Prostate gland (tissue), 2 donors: ENCODE measurements at places on chromosomes 4 and X. TPM values are rescaled to one million over a fixed set of nuclear protein-coding genes. Genes with fewer than 3 reads are reported as not detected.

DNA sequence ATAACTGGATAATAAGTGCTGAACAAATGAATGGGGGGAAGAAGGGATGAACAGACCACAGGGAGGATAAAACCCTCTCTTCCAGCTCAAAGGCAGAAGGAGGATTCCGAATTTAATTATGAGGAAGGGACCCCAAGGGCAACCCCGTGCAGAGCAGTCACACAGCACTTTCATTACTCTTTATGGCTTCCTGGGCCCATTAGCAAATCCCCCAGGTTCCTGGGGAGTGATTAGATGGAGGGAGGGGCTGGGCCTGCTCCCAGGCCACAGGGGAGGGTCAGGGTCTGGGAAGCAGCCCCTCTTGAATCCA is 67.1 kb downstream of the PPP2R2C start:
- no peaks in the 10 kb centered on the region for H3K4me1 ChIP-seq
- H3K36me3 ChIP-seq = no peaks in the 10 kb centered on the region
- H3K27ac ChIP-seq = no peak overlapping the region
- no peak overlapping the region for H3K4me3 ChIP-seq
- DNase-seq = no peak

GRCh38 chrX:130604882-130605281 is 203.1 kb downstream of the RBMX2 start:
- H3K4me3 ChIP-seq = no peak overlapping the region
- H3K36me3 ChIP-seq = no peaks in the 10 kb centered on the region
- H3K27me3 ChIP-seq = no peaks in the 10 kb centered on the region

DNA sequence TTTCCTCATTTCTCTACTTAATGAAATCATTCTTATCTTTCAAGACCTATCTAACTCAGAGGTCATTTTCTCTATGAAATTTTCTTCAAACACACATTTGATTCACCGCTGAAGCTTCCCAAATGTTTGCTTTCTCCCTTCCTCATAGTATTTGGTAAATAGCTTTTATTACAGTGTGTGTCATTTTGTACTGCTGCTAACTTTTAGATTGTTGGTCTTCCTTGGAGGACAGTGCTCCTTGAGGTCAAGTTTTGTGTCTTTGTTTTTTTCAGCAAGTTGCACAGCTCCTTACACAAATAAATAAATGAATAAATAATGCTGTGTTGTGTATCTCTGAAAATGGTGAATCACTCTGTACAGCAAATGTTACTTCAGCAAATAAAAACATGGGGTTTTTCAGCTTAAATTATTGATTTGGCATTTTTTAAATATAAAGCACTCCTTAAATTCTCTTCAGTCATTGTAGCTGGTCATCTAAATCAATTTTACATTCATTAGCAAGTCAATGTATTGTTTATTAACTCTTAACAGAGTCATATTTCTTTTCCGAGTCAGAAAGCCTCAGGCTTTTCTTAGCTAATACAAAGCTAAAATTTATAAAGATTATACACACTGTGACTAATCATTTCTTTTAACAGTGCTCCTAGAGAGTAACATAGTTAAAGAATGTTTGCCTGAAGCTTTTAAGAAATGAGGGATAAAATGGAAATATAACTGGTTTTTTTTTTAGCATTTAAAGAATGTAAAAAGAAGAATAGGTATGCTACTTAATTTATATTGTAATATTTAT is 30.1 kb upstream of the MAD2L1 start:
- H3K4me1 ChIP-seq = no peaks in the 10 kb centered on the region
- H3K36me3 ChIP-seq = no peaks in the 10 kb centered on the region
- no peaks in the 10 kb centered on the region for H3K27me3 ChIP-seq
- DNase-seq = no peak

The AKAP14 gene
- not detected for total RNA-seq

DNA sequence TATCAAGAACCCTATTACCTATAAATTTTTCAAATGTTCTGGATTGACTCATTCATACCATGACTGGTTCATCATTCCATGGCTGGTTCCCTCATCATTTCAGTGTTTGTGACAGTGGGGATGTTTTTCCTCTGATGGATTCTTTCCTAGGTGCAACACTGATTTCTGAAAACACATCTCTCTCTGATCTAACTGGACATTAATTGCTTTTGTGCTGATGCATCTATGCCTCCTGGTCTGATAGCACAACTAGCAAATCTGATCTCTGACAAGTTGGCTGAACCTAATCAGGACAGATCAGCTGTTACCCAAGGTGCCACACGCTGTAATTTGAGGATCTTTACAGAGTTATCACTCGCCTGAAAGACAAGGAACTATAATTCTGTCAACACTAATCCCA is 140.2 kb downstream of the LDB2 start:
- H3K4me1 ChIP-seq = no peaks in the 10 kb centered on the region
- H3K4me3 ChIP-seq = no peak overlapping the region
- H3K36me3 ChIP-seq = no peaks in the 10 kb centered on the region
- no peak for DNase-seq

DNA sequence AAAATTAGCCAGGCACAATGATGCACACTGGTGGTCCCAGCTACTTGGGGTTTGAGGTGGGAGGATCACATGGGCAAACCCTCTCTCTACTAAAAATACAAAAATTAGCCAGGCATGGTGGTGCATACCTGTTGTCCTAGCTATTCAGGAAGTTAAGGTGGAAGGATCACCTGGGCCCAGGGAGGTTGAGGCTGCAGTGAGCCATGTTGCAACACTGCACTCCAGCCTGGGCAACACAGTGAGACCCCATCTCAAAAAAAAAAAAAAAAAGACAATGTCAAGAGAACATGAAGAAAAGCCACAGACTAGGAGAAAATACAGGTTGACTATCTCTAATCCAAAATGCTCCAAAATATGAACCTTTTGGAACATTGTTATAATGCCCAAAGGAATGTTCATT is 153.8 kb downstream of the NEK1 start:
- DNase-seq = no peak
- no peak overlapping the region for H3K4me3 ChIP-seq
- no peaks in the 10 kb centered on the region for H3K27me3 ChIP-seq
- H3K4me1 ChIP-seq = no peaks in the 10 kb centered on the region

- DNase-seq = no peak
- no peaks in the 10 kb centered on the region for H3K36me3 ChIP-seq
- H3K27me3 ChIP-seq = peaks cover 4% of the 10 kb centered on the region
- no peaks in the 10 kb centered on the region for H3K4me1 ChIP-seq
Measured at GRCh38 chr4:8655411-8656184, 63.0 kb downstream of the CPZ start.

GRCh38 chrX:48737940-48738339 is 23.6 kb upstream of the GLOD5 start:
- H3K27me3 ChIP-seq = no peaks in the 10 kb centered on the region
- H3K27ac ChIP-seq = peak overlapping the region; percentile 84
- DNase-seq = no peak
- peak overlapping the region; percentile 47 for H3K4me3 ChIP-seq
- H3K4me1 ChIP-seq = no peaks in the 10 kb centered on the region

DNA sequence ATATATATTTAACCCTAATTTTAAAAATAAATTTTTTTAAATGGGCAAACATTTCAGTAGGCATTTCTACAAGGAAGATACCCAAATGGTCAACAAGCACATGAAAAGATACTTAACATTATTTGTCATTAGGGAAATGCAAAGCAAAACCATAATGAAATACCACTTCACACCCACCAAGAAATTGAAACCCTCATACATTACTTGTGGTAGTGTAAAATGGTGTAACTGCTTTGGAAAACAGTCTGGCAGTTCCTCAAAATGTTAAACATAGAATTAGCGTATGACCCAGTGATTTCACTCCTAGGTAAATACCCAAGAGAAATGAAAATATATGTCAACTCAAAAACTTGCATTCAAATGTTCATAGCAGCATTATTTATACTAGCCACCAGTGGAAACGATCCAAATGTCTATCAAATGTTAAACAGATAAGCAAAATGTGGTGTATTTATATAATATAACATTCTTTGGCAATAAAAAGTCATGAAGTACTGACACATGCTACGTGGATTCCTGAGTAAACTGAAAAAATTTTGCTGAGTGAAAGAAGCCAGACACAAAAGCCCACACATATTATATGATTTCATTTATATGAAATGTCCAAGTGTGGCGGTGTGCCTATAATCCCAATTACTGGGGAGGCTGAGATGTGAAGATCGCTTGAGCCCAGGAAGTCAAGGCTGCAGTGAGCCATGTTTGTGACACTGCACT is 16.6 kb downstream of the TRIM2 start:
- no peaks in the 10 kb centered on the region for H3K27me3 ChIP-seq
- H3K27ac ChIP-seq = no peak overlapping the region
- DNase-seq = no peak
- no peak overlapping the region for H3K4me3 ChIP-seq

- H3K4me3 ChIP-seq = no peak overlapping the region
- H3K36me3 ChIP-seq = no peaks in the 10 kb centered on the region
- H3K27me3 ChIP-seq = no peaks in the 10 kb centered on the region
- H3K4me1 ChIP-seq = no peaks in the 10 kb centered on the region
- no peak overlapping the region for H3K27ac ChIP-seq
- no peak for DNase-seq
Measured at GRCh38 chrX:130716781-130717413, 186.1 kb downstream of the ENOX2 start.

GRCh38 chrX:123884809-123885408 is 25.1 kb downstream of the XIAP start:
- H3K36me3 ChIP-seq = no peaks in the 10 kb centered on the region
- peak; percentile 12 for DNase-seq
- no peak overlapping the region for H3K27ac ChIP-seq
- H3K27me3 ChIP-seq = no peaks in the 10 kb centered on the region
- H3K4me3 ChIP-seq = no peak overlapping the region

GRCh38 chr4:143360838-143361625 is 24.4 kb downstream of the GAB1 start:
- no peaks in the 10 kb centered on the region for H3K27me3 ChIP-seq
- DNase-seq = no peak
- H3K27ac ChIP-seq = no peak overlapping the region
- peaks cover 3% of the 10 kb centered on the region for H3K4me1 ChIP-seq
- H3K36me3 ChIP-seq = no peaks in the 10 kb centered on the region

The GUCY1B1 gene
- total RNA-seq = 12.6 TPM
